HuH-7.5 (cell line): ENCODE measurements at places on chromosomes 6 and 20.
A peak's percentile ranks its signal among the peaks of the same experiment; 100 is the strongest.

DNA sequence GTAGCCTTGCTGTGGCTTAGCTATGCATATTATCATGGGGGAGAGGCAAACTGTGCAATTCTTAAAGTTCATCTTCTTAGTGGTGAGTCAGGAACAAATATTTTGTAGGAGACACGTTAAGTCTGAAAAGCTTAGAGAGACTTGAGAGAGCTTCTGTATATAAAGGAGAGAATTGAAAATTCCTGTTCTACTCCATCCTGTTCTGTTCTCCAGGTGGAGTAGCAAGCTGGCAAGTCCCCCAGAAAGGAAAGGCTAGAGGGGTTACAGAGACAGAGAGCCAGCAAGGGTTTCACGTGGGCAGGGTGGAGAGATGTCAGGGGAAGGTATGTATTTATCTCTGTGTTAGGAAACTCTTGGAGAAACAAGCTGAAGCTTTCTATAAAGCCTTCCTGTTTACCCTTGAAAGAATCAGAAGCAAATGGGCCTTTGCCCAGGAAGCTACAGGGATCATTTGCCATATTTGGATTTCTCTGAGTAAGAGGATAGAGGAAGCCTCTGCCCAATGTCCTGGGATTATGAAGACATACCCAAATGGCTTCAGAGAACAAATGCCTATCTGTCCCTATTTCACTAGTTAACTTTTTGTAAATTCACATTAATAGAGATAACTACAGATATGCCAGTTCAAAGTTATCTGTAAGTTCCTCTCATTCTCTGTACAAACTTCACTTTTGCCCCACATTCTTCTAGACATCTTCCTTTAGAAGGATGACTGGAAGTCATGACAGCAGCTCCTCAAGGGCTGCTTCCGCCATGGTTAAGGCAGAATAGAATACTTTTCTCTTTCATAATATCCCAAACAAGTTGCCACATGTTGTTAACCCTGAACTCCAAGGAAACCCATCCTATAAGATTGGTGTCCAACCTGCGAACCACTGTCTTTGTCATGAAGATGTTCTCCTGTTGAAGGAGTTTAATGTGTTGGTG is 126.7 kb upstream of the NEDD9 start:
- no peak for DNase-seq

GRCh38 chr6:115668211-115668610 is 392.5 kb downstream of the FRK start:
- no peak for DNase-seq

DNA sequence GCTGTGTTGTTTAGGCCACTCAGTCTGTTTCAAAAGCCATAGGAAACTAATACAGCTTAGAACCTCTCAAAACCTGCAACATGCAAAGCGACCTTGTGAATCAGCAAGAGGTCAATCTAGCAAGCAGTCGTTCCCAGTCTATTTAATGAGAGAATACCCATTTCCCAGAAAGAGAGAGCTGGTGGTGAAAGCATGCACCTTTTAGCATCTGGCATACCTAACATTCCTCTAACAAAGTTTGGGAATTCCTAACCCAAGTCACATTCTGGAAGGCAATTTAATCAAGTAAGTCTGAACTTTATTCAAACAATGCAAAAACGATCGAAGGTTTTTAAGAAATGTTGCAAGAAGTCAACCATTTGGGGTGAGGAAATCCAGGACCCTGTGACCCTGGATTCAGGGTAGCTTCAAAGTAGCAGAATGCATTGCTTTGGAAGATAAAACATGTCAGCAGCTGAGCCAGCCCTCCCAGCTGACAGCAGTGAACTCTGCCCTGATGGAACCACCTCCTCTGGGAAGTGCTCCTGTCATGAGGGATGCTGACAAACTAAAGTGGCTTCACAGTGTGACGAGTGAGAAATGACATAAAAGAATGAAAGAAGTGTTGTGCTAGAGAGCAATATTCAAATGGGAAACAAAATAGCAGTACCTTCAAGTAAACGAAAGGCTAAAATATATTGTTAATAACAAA is 104.8 kb downstream of the GMDS start:
- no peak for DNase-seq

DNA sequence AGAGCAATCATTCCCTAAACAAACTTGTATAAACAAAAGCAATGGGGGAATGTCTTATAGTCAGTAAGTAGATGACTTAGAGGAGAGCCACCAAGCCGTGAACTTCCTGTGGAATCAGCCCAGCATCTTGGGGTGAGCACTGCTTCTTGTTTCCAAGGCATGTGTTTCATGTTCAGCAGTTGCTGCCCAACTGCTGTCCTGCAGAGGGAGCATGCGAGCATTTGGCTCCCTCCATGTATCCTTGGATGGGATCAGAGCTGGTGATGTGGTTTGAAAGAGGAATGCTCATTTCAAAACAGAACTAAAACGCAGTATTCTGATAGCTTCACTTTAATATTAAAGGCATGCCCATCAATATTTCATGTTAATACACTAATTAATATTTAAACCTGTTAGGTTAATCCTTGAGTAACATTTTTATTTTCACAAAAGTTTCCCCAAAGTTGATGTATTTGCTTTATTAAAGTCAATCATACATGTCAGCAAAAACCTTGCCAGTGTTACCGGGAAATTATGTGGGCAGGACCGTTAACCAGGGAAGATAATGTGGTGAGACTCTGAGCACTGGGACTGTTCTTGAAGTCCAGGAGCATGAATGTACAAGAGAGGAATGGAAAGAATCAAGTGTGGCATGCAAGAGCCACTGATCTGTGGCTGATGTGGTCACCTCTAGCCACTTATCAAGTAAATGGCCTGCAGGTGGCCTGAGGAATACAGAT is 172.1 kb upstream of the GGTLC1 start:
- peak; percentile 47 for DNase-seq

DNA sequence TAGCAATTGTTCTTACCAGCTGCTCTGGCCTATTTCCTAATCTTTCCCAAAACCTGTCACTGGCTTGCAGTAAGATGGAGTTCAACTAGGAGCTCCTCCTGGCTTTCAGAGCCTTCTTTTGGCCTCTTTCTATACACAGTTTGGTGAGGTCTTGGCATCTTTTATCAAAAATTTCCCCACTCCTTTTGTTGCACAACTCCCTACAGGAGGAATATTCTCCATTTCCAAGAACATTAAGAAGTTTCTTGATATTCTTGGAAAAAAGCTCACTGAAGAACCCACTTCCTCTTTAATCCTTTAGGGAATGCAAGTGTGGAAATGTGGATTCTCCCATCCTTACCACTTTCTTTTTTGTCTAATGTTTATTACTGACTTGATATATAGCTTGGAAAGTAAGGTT is 171.3 kb upstream of the KCNK16 start:
- DNase-seq = no peak

DNA sequence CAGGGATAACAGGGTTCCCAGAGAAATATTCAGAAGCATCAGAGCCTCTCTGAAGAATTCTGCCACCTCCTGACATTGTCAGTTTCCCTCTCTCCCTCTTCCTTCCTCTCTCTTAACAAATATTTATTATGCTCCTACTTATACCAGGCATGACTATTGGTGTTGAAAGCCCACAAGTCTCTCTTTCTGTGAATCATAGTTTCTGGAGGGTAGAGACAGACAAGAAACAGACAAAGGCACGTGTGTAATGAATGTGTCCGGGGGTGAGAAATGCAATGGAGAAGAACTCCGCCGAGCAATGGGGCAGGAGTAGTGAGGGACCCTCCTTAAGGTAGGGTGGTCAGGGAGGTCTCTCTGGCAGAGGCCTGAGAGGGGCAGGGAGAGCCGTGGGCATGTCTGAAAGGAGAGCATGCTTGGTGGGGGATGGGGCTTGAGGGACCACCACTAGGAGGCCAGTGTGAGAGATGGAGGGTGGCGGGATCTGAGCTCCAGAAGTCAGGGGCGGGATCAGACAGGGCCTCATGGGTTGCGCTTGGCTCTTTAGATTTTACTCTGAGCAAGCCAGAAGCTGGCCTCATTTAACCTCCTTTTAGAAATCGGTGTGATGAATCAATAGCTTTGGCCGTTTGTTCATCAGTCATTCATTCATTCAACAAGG is 57.3 kb downstream of the EYA2 start:
- DNase-seq = no peak

- no peak for DNase-seq
Observed at GRCh38 chr6:108796875-108797274, 51.3 kb upstream of the ARMC2 start.

DNA sequence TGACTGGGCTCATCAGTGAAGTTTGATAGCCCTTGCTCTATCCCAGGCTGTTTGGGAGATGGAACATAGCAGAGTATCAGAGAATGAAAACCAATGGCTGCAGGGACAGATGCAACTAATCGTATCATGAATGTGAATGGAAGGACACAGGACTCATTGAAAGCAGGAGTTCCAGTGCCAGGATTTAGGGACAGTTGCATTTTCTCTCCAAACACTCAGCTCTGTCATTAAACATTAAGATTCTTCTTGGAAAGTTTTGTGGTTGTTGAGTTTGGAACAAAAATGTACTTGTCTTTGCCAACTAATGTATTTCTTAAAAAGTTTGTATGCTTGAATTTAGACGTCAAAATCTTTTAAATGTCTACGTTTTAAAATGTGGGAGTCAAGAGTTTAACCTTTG is 31.0 kb upstream of the GSTA5 start:
- no peak for DNase-seq

DNA sequence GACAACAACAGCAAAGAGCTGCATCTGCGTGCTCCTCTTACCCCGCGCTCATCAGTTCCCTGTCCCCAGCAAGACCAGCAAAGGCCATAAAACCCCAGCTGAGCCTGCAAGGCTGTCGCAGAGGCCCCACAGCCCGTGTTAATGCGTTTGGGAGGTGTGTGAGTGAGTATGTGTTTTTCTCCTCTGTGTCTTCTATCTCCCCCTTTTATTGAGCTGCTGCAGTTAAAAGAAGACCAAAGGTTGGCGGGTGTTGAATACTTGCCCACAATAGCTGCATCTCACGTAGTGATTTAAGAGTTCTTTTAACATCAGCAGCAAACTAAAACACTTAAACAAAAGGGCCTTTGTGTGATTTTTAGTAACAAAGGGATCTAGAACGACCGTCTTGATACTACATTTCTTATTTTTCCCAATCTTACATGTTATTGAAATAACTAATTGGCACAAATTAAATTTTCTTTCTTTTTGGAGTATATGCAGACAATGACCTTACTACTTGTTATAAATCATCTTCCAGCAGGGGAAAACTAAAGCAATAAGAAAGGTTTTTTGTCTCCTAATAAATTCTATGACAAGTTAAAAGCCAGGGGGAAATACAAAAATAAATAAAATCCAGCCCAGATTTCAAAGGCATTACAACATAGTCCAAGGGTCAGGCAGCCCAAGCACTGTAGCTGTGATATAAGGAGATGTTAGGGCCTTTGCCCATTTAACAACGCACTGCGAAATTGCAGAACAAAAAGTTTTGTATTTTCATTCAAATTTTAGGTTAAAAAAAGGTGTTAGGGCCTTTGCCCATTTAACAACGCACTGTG is 27.2 kb upstream of the CNKSR3 start:
- DNase-seq = no peak

DNA sequence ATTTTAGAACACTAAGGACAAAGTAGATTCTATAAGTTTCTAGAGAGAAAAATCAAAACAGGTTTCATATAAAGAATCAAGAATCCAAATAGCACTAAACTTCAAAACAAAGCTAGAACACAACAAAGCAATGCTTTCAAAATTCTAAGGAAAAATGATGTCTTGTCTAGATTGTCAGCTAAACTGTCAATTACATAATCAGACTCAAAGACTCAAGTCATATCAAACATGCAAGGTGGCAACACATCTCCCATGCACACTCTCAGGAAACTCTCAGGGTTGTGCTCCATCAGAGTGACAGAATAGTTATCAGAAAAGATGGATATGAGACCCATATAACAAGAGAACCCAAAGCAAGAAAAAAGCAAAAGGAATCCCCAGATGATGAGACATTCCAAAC is 23.9 kb downstream of the HACE1 start:
- no peak for DNase-seq

- DNase-seq = no peak
Observed at GRCh38 chr6:109760208-109760607, 69.1 kb downstream of the FIG4 start.

DNA sequence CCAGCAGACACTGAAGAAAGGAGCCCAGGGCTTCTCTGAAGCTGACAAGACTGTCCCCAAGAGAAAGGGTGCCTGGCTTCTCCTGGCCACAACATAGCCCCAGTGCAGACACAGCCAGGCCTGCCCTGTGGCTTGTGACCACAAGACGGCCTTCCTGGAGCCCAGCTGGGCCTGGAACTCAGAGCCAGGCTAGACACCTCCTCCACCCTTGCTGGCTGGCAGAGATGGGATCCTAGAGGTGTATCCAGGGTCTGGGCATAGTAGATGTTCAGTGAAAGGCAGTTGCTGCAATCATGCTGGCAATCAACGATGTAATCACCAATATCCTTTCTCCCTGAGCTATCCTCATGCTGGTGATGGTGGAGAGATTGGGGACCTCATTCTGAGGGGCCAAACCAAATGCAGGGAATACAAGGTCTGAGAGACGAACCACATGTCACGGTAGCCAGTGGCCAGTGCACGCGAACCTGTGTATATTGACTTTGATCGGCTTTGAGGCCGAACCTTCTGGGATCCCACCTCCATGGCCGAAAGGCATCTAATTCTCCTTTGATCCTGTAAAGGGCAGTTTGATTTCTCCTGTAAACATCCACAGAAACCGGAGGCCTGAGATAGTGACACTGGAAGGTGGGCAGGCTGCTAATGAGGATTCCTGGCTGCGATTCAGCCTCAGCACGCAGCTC is 115.2 kb downstream of the PSMB1 start:
- no peak for DNase-seq

DNA sequence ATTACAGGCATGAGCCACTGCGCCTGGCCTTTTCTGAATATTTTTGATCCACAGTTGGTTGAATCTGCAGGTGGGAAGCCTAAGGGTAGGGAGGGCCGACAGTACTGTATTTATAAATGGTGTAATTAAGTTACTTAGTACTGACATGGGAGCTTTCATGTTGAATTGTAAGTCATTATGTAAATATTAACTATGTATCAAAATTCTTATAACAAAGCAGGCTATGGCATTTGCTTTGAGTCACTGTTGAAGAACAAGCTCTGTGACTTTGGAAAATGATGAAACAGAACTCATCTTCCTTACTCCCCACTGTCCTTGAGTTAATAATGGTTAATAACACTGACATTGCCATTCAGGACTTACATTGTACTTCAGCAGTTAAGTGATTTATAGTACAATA is 63.0 kb upstream of the TXNDC5 start:
- DNase-seq = no peak

- DNase-seq = no peak
Observed at GRCh38 chr6:6516666-6517458, 71.7 kb upstream of the LY86 start.
